ENCODE measurements at places on chromosomes 11 and 22.

- no peak for DNase-seq
- no peak overlapping the region for H3K27ac ChIP-seq
- H3K4me1 ChIP-seq = no peaks in the 10 kb centered on the region
These were observed 104.2 kb downstream of the TEAD1 start for GRCh38 chr11:12778240-12778905.

GRCh38 chr22:37844904-37845329, 783 bp upstream of the ANKRD54 start:
- H3K27me3 ChIP-seq = no peaks in the 10 kb centered on the region
- H3K4me1 ChIP-seq = peaks cover 6% of the 10 kb centered on the region
- peak overlapping the region; percentile 95 for H3K27ac ChIP-seq

- no peaks in the 10 kb centered on the region for H3K27me3 ChIP-seq
- no peak overlapping the region for H3K4me3 ChIP-seq
- no peak overlapping the region for H3K27ac ChIP-seq
- no peak for DNase-seq
These were observed 29.7 kb downstream of the FADS3 start for GRCh38 chr11:61861634-61862033.

DNA sequence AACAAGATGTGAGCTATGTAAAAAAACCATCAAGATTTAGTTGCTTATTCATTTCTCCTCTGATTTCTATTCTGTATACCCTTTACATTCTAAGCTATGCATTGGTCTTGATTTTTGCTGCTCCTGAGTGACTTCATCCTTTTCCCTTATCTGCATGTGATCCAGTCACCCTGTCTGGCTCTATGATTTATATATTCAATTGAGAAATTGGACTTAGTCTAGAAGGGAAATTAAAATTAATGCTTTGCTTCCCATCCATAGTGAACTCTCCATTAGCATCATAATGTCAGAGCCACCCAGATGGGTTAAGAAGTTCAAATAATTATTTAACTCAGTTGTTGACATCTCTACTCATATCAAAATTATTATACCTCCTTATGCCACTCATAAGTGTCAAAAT, 5.0 kb downstream of the JRKL start:
- H3K36me3 ChIP-seq = no peaks in the 10 kb centered on the region
- no peak overlapping the region for H3K27ac ChIP-seq
- no peak overlapping the region for H3K4me3 ChIP-seq
- H3K4me1 ChIP-seq = no peaks in the 10 kb centered on the region
- no peak for DNase-seq

GRCh38 chr11:2609345-2609744, 90.4 kb downstream of the KCNQ1OT1 start:
- DNase-seq = no peak
- H3K4me1 ChIP-seq = no peaks in the 10 kb centered on the region
- H3K36me3 ChIP-seq = no peaks in the 10 kb centered on the region
- H3K27me3 ChIP-seq = no peaks in the 10 kb centered on the region
- no peak overlapping the region for H3K4me3 ChIP-seq
- H3K27ac ChIP-seq = no peak overlapping the region

Data from pancreas (tissue), 10 donors.